ENCODE measurements at places on chromosomes 6 and 20.

- DNase-seq: no peak
Measured at GRCh38 chr20:12728782-12729181, 280.0 kb upstream of the SPTLC3 start.

- no peak for DNase-seq
Measured at GRCh38 chr20:49766979-49767521, 45.6 kb upstream of the SLC9A8 start.

- no peak for DNase-seq
Measured at GRCh38 chr6:155422635-155423034, 33.0 kb downstream of the NOX3 start.

- DNase-seq: no peak
Measured at GRCh38 chr6:16578695-16579285, 182.5 kb downstream of the ATXN1 start.

DNA sequence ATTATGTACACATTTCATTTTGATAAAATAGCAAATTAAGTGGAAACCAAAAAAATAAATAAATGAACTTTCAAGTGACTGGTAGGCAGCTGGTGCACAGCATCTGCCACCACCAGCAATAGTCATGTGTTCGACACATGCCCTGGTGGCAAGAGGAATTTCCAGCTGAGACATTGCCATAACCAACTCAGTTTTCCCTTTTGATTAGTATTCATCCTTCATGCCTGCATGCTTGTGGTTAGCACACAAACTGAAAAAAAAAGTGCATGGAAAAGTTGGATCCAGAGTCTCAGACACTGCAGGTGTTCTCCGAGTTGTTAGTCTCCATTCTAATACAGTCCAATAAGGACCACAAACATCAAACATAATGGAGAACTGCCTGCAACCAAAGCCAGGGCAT, 156.0 kb upstream of the SOX4 start:
- no peak for DNase-seq

DNA sequence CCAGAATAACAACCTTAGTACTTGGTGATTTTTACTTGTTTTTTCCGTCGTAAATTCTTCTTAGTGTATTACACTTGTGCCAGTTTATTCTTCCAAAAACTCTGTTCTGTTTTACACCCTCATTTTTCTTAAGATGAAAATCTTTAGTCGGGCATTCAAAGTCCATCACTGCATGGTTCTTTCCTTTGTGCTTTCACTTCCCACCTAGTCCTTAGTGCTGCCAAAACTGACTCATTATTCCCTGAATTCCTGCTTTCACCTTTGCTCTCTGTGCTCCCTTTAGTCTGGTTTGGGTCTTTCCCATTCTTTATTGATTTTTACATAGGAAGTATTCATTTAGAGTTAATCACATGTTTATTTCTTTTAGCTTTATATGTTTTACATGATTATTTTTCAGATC, 3.3 kb downstream of the TRMT11 start:
- DNase-seq: no peak

- DNase-seq: no peak
Measured at GRCh38 chr20:47216819-47217410, 139.6 kb downstream of the ZMYND8 start.

All from stimulated activated CD8-positive, alpha-beta memory T cell treated with anti-CD3 and anti-CD28 coated beads, Interleukin-15, amount 100 ng/mL, for 24 hours (primary cell).